ENCODE measurements at places on chromosomes 7 and 10.

DNA sequence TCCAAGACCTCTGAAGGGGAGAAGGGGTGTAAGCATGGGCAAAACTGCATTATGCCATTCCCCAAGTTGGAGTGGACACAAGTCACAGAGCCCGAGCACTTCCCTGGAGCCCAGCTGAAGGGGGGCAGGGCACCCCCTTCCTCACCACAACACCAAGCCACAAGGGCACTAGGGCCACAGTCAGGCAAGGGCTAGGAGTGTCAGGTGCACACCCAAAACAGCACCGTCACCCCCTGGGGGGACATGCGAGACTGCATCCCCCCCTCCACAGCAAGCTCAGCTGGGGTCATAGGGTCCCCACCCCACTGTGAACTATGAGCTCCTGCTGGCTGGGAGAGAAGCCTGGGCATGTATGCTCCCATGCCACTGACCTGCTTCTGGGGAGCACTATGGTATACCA is 143.9 kb downstream of the GRID1 start:
- DNase-seq: no peak

DNA sequence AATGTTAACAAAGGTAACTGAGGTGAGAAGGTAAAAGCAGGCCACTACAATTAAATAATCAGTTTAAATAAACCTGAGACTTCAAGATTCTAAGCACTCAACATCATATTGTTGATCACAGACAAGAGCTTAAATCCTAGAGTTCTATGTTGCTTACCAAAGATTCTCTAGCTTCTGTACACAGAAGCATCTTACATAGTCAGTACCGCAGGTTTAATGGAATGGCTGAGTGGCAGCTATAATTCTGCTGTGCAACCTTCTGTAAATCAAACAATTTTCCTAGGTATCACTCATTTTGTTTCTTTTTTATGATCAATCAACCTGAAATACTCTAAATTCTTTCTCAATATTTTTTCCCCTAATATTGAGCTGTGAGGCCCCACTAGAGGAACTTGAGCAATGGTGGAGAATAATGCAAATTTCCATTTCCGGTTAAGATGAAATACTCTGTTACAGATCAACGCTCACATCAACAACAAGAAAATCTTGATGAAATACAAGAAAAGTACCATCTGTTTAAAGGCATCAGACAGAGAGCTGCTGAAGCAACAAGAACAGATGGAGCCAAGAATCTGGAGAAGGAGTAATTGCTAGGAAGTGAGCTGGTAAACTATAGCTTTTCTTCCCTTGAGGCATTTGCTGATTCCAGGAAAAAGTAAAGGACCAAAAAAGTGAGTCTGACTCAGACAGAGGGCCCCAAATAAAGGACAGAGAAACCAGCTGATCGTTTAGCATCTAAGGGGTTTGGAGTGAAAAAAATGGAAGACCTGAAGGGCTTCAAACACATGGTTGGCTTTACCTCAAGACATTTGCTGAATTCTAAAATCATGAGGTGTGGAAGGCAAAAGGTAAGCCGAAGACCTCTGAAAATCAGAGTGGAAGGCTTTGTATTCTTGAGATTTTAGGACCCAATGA is 22.6 kb downstream of the PNPLA8 start:
- no peak for DNase-seq

DNA sequence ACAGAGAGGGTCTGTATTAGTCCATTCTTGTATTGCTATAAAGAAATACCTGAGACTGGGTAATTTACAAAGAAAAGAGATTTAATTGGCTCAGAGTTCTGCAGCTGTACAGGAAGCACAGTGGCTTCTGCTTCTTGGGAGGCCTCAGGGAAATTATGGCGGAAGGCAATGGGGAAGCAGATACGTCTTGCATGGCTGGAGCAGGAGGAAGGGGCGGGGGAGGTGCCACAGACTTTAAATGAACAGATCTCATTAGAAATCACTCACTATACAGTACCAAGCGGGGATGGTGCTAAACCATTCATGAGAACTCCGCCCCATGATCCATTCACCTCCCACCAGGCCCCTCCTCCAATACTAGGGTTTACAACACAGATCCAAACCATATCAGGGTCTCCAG is 3.7 kb upstream of the CALU start:
- DNase-seq: no peak

GRCh38 chr7:122442929-122443328 is 138.4 kb upstream of the FEZF1 start:
- no peak for DNase-seq

DNA sequence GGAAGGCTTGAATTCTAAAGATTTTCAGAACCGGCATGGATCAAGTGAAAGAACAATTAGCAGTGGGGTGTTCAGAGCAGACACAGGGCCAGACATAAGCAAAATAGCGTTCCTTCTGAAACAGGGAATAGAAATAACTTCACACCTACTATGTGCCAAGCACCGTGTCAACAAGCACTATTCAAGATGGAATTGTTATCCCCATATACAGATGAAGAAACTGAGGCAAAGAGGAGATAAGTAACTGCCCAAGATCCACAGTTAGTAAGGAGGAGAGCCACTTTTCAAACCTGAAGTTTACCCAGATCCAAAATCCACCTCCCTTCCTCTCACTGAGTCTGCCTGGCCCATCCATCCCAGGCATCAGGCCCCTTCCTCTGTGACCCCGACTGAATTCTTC is 73.6 kb upstream of the PIK3CG start:
- no peak for DNase-seq

DNA sequence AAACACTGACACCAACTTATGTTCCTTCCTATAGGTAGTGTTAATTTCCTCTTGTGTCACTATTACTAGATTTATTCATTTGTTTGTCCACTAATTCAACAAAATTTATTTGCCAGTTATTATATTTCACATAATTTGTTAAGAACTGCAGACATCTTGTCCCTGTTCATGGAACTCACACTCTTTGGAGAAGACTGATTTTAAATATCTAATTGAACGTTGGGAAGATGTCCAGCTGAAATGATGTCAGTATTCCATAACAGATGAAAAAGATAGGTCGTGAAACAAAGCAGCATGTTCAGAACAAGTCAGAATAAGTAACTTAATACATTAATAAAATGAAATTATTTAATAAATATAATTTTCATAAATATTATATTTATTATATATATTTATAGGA is 873.1 kb upstream of the PHF14 start:
- DNase-seq: no peak

GRCh38 chr10:90912174-90912573 is 8.7 kb downstream of the ANKRD1 start:
- DNase-seq: no peak

DNA sequence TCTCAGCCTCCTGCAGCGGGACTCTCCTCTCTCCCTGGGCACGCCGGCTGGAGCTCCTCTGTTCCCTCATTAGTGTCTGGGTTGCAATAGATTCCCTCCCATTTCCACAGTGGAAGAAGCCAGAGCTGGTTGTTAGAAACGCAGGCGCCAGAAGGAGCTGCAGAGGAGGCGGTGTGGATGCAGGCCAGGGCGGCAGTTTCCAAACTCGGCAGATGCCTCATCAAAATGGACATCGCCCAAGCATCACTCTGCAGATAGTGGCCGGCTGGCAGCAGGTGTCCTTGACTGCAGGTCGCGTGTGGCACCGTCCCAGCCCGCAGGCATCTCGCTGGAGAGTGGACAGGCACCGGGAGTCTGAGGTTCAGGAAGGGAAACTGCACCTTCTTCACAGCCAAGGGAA is 201.8 kb downstream of the TCERG1L start:
- no peak for DNase-seq

- no peak for DNase-seq
Observed at GRCh38 chr7:106623853-106624252, 37.1 kb downstream of the CCDC71L start.

GRCh38 chr10:34830217-34830822 is 15.2 kb upstream of the PARD3 start:
- DNase-seq: no peak

Data from CD4-positive, alpha-beta T cell treated with Interleukin-17A for 4 hours (primary cell).